ENCODE measurements at places on chromosomes 16 and 17. TPM values are rescaled to one million over a fixed set of nuclear protein-coding genes. Genes with fewer than 3 reads are reported as not detected.

Gene EPX
- total RNA-seq, result 0.13 TPM

Gene MYH3
- 8.8 TPM for total RNA-seq

Gene UBTF
- 213 TPM for total RNA-seq

Gene MMP25
- total RNA-seq, result 4.1 TPM

Gene OGFOD3
- 31.9 TPM for total RNA-seq

Gene STX1B
- total RNA-seq, result 3.4 TPM

Gene KLHL10
- not detected for total RNA-seq

Gene EVPLL
- not detected for total RNA-seq

Gene EMC8
- total RNA-seq, result 34.8 TPM

Gene AOC3
- total RNA-seq, result 1.6 TPM

Gene TMC7
- total RNA-seq, result 0.13 TPM

GRCh38 chr17:13346996-13347762 is 254.6 kb downstream of the HS3ST3A1 start:
- H3K36me3 ChIP-seq, result no peaks in the 10 kb centered on the region
- DNase-seq, result no peak
- H3K4me3 ChIP-seq, result no peak overlapping the region
- H3K4me1 ChIP-seq, result no peaks in the 10 kb centered on the region
- H3K27ac ChIP-seq, result no peak overlapping the region
- no peaks in the 10 kb centered on the region for H3K27me3 ChIP-seq

- H3K4me1 ChIP-seq, result peaks cover 2% of the 10 kb centered on the region
- H3K27me3 ChIP-seq, result no peaks in the 10 kb centered on the region
- no peak overlapping the region for H3K4me3 ChIP-seq
- DNase-seq, result no peak
- no peaks in the 10 kb centered on the region for H3K36me3 ChIP-seq
- H3K27ac ChIP-seq, result no peak overlapping the region
These were observed 50.9 kb upstream of the PABPN1L start for GRCh38 chr16:88917146-88917914.

- no peak overlapping the region for H3K27ac ChIP-seq
- H3K4me3 ChIP-seq, result no peak overlapping the region
- H3K4me1 ChIP-seq, result no peaks in the 10 kb centered on the region
- DNase-seq, result no peak
- H3K36me3 ChIP-seq, result no peaks in the 10 kb centered on the region
- peaks cover 4% of the 10 kb centered on the region for H3K27me3 ChIP-seq
These were observed 8.4 kb downstream of the KRT39 start for GRCh38 chr17:40958086-40958953.

DNA sequence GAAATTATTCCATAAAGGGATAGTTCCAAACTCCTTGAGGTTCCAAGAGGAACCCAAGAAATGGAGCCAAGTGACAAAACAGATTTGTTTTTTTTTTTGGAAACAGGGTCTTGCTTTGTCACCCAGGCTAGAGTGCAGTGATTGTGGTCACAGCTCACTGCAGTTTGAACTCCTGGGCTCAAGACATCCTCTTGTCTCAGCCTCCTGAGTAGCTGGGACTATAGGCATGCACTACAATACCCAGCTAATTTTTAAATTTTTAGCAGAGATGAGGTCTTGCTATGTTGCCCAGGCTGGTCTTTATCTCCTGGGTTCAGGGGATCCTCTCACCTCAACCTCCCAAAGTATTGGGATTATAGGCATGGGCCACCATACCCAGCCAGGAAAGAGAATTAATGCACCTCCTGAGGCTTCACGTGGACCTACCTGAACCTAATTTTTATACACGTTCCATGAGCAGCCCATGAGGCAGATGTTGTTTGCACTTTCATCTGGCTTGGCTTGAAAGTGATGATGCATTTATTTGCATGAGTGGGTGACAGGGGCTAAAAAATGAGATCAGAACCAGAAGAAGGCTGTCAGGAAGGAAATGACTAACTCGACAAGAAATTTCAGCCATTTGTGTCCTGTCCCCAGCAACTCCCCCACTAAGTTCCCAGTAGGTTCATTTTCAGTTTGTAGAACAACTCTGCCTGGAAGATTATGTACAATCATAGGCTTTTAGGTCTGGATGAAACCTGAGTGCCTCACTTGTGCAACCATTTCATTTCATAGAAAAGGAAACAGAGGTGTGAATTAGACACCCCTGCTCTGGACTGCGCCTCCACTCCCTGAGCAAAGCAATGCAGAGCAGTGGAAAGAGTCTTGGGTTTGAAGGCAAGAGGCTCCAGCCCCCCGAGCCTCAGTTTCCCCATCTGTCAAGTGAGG is 10.3 kb upstream of the IRF8 start:
- no peak overlapping the region for H3K4me3 ChIP-seq
- no peak for DNase-seq
- H3K27ac ChIP-seq, result no peak overlapping the region

DNA sequence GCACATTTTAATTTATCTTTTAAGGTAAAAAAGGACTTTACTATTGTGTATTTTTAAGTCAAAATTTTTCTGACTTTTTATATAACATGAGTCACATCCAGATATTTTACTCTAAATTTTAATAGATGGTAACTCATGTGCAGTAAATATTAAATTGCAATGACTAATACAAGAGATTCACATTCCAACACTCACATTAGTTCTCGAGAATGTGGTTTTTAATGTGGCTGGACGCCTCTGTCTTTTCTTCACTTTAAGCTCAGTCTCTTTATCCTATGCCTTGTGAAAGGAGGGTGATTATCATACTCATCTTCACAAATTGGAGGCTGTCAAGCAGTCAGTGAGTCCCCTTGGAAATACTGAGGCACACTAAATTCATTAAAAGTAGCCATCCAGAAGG is 315.6 kb downstream of the HS3ST3B1 start:
- H3K4me1 ChIP-seq, result no peaks in the 10 kb centered on the region
- H3K27ac ChIP-seq, result no peak overlapping the region
- no peaks in the 10 kb centered on the region for H3K36me3 ChIP-seq
- DNase-seq, result no peak

- H3K4me3 ChIP-seq, result no peak overlapping the region
- H3K4me1 ChIP-seq, result peaks cover 66% of the 10 kb centered on the region
- H3K27me3 ChIP-seq, result peaks cover 4% of the 10 kb centered on the region
- peak overlapping the region; percentile 31 for H3K27ac ChIP-seq
- DNase-seq, result peak; percentile 26
These were observed 14.1 kb upstream of the TNS4 start for GRCh38 chr17:40515491-40516041.

DNA sequence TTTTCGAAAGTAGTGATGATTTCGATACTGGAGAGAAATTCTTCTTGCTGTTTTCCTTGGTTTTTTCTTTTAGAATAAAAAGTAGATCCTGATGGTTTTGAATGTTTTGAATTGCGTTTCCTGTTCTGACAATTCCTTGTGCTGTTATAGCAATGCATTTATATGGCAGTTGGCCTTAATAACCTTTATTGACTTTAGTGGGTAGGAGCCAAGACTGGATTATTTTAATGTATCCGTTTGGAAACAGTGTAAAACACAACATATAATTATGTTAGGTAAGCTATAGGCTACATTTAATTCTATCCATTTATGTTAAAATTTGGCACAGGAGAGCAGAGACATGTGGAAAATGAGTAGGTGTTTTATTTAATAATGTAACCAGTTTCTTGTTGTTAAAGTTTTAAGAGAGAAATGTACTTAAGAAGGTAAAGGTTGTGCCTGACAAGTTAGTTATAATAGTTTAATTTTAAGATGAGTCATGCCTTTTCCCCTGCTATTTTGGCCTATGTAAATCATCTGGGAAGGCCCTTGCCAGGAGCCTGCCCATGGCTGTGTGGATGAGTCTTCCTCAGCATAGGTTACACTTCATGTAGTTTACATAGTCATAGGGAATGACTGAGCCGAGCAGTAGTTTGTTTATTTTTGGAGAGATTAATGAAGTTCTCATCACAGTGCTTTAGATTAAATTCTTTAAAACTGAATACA is 189.9 kb downstream of the FTO start:
- H3K4me3 ChIP-seq, result no peak overlapping the region
- DNase-seq, result no peak
- H3K4me1 ChIP-seq, result no peaks in the 10 kb centered on the region
- H3K27me3 ChIP-seq, result no peaks in the 10 kb centered on the region

- no peaks in the 10 kb centered on the region for H3K36me3 ChIP-seq
- H3K27ac ChIP-seq, result no peak overlapping the region
- no peak for DNase-seq
These were observed 108.2 kb upstream of the IRX5 start for GRCh38 chr16:54822492-54822891.

GRCh38 chr16:24051125-24051524 is 205.0 kb upstream of the CACNG3 start:
- H3K27ac ChIP-seq, result no peak overlapping the region

GRCh38 chr16:81554979-81555378 is 110.4 kb downstream of the CMIP start:
- no peak for DNase-seq
- no peak overlapping the region for H3K4me3 ChIP-seq
- H3K27me3 ChIP-seq, result no peaks in the 10 kb centered on the region
- no peaks in the 10 kb centered on the region for H3K4me1 ChIP-seq
- H3K27ac ChIP-seq, result no peak overlapping the region
- H3K36me3 ChIP-seq, result peaks cover 6% of the 10 kb centered on the region

GRCh38 chr16:9115277-9115676 is 23.8 kb downstream of the HAPSTR1 start:
- H3K4me1 ChIP-seq, result peaks cover 21% of the 10 kb centered on the region
- no peaks in the 10 kb centered on the region for H3K36me3 ChIP-seq
- no peak for DNase-seq
- no peaks in the 10 kb centered on the region for H3K27me3 ChIP-seq

DNA sequence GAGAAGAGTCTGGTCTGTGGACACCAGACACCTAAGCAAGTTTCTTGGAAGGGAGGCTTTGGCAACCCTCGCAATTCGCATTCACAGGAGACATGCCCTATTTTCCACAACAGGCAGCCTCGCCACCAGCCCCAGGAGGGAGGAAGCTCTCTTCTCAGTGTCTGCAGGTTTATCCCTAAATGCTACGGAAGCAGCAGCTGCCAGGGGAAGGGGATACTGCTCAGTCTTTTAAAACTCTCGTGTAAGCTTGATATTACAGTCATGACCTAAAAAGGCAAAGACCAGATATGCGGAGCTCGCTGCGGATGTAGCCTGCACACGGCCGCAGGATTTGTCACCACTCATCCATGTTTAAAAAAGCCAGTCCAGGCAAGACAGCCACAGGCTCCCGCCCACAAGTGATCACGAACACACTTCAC is 159.2 kb upstream of the RPH3AL start:
- H3K36me3 ChIP-seq, result no peaks in the 10 kb centered on the region
- H3K4me1 ChIP-seq, result no peaks in the 10 kb centered on the region
- H3K27ac ChIP-seq, result no peak overlapping the region
- H3K4me3 ChIP-seq, result no peak overlapping the region
- H3K27me3 ChIP-seq, result no peaks in the 10 kb centered on the region

- peaks cover 48% of the 10 kb centered on the region for H3K27me3 ChIP-seq
- no peaks in the 10 kb centered on the region for H3K36me3 ChIP-seq
- H3K4me1 ChIP-seq, result peaks cover 19% of the 10 kb centered on the region
- H3K27ac ChIP-seq, result no peak overlapping the region
- H3K4me3 ChIP-seq, result no peak overlapping the region
- no peak for DNase-seq
These were observed 259.4 kb upstream of the TNRC6C start for GRCh38 chr17:77698903-77699623.

Data from T-cell (primary cell).